ENCODE measurements at places on chromosomes 12 and 14. TPM values are rescaled to one million over a fixed set of nuclear protein-coding genes. Genes with fewer than 3 reads are reported as not detected.

DNA sequence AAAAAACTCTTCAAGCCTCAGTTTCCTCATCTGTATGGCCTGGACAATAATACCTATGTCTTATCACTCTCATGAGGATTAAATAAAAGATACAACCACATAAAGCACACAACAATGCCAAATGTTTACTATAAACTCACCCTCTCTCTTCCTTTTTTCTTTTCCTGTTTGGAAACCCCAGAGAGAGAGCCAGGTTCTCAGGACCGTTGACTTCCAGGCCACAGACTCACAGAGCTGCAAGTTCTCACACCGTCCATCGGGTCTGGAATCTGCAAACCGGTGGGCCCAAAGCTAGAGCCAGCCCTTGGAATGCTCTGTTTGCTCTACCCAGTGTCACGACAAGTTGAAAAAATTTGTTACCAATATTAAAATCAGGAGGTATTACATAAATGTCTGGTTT is 4.6 kb upstream of the CD4 start:
- no peak for DNase-seq

DNA sequence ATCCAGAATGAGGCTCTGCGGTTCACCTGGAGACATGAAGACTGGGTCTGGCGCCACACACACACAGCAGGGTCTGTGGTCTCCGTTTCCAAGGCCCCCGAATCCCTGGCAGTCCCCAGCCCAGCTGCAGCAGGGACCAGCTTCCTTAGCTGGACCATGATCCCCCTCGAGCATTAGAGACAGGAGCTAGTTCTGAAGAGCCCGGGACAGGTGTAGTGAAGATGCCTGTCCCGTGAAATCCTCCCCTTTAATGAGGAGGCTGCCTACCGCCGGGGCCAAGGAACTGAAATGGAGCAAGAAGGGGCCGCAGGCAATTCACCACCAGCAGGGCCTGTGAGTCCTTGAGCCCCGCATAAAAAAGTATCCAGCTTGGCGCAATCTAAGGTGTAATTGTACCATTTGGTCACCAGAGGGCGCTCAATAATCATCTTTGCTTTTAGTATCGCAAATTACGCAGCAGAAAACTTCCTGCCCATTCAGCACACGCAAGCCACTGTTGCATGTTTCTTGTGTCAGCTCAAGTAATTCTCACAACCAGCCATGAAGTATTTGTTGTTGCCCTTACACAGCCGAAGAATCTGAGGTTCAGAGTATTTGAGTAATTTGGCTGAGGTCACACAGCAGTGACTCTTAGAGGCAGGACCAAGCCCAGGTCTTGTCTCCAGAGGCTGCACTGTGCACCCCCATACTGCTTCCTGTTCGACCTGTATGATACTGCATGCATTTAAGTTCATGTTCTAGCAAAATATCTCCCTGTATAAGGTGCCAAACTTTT is 54.3 kb upstream of the PPP2R5C start:
- peak; percentile 78 for DNase-seq

DNA sequence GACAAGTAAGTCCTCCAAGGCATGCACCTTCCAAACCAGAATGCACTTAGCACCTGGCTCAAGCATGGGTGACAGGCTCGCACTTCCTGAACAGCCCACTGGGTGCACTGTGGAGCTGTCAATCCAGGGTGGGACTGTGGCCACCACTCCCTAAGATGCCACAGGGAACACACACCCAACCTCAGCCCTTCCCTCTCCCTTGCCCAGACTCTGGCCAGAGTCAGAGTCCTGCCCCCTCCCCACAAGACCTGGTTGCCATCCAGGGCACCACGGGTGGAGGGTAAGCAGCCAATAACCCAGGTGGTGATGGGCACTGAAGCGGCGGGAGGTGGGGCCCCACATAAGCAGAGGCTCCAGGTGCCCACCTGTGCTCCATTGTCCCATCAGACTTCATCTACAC is 160.6 kb downstream of the MYRFL start:
- no peak for DNase-seq

DNA sequence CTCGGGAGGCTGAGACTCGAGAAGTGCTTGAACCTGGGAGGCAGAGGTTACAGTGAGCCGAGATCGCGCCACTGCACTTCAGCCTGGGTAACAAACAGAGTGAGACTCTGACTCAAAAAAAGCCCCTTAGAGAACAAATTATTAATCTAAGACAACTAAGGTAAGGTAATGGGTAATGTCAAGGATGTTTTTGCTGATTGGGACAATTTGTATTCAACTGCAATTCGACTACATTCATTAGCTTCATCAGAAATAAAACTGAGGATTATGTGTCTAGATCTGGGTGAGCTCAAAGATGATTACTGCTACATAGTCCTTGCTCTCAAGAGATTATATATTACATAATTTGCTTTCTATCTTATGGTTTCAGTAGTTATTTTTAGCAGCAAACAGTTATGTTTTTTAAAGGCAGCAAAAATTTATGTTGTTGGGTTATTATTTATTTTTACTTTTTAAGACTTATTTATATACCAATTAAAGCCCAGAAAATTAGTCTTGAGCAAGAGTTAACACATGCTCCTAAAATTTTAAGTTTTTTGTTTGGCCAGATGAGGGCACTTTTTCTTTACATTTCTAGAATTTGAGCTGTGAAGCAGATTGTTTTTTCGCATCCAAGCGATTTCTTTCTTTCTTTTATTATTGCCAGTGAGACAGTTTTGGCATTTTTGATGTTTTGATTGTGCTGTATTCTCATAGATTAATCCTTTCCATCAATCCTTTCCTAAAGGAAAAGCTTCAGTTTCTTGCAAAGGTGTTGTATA is 52.3 kb downstream of the PLEKHA5 start:
- DNase-seq = no peak

DNA sequence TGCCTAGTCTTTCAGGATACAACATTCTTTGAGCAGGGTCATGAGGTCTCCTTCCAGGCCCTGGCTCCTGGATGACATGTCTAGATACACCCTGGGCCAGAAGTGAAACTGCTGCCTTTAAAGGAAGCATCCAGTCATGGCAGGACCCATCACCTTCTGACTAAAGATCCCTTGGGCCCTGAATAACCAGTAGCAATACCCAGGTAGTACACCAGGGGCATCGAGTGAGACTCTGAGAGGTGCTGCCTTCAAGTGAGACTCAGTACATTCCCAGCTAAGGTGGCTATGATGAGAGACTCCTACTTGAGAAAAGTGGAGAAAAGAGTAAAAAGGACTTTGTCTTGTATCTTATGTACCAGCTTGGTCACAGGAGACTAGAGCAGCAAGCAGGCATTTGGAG is 23.5 kb downstream of the OR6C68 start:
- no peak for DNase-seq

- no peak for DNase-seq
Observed at GRCh38 chr12:101915841-101916240, 38.5 kb downstream of the DRAM1 start.

DNA sequence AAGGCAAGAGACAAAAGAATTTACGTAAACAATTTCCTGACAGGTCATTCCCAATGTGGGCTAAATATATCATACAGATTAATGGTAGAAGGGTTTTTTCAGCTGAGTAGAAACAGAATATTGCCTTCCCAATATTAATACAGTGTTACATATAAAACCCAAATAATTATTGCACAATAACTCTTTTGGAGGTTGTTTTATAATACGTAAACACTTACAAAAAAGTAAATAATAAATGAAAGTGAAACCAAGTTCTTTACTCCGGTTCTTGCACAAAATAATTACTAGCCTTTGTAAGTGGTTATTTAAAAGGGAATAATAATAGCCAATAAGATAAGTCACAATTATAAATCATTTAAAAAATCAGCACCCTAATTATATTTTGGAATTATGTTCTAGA is 118.6 kb upstream of the SSTR1 start:
- no peak for DNase-seq

DNA sequence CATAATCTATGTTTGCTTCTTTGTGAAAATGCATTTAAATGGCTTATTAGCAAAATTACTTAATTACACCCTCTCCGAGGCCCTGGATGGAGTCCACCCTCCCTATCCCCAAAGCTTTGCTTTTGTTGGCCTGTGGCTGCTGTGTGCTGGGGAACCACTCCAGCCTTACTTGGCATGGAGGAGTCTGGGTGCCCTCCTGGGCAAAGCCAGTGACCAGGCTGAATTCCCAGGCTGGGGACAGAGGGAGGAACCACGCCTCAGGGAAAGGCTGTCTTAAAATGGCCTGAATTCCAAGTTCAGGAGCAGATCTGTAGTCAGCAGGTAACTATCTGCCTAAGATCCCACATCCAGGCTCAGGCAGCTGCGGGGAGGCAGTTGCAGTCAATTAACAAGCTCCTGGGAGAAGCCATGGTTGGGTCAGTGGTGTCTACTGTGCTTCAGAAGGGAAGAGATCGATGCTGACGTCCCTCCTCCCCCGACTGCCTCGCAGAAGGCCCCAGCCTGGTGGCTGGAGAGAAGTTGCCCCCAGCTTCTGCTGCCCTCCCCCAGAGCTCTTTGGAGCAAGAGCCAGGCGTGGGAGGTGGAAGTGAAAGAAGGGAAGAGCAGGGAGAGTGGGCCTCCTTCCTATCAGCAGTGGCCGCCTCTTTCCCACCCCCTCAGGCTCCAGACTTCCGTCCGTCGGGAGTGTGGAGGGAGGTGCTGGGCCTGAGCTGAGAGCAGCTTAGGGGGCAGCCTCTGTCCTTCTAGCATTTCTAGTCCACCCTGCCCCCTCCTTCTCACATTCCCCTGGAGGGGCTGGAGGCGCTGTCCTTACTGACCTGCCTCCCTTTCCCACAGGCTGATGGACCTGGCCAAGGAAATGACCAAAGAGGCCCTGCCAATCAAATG is 11.3 kb downstream of the VASH1 start:
- no peak for DNase-seq

- peak; percentile 70 for DNase-seq
Observed at GRCh38 chr12:111313833-111314259, 55.0 kb downstream of the PHETA1 start.

- no peak for DNase-seq
Observed at GRCh38 chr14:20184181-20184580, 6.5 kb upstream of the OR11G2 start.

GRCh38 chr12:25324861-25325260 is 74.1 kb upstream of the KRAS start:
- no peak for DNase-seq

- no peak for DNase-seq
Observed at GRCh38 chr12:56801661-56802622, 38.8 kb downstream of the HSD17B6 start.

DNA sequence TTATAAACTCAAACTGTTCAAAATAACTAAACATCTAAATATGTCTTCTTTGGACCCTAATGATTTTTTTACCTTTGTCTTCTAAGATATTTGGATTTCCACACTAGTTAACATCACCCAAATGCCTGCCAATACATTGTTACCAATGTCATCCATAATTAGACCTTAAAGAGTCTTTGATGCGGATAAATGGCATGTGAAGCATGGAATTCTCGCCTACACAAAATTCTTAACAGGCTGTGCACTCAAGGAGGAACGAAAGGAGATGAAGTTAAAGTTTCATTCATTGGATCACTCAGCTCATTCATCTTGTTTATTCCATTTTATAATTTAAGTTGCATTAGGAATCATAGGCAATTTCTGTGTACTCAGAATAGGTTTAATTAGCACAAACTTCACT is 219.7 kb downstream of the ACSS3 start:
- DNase-seq = no peak

GRCh38 chr14:34548472-34548981 is 9.0 kb upstream of the EAPP start:
- DNase-seq = no peak

DNA sequence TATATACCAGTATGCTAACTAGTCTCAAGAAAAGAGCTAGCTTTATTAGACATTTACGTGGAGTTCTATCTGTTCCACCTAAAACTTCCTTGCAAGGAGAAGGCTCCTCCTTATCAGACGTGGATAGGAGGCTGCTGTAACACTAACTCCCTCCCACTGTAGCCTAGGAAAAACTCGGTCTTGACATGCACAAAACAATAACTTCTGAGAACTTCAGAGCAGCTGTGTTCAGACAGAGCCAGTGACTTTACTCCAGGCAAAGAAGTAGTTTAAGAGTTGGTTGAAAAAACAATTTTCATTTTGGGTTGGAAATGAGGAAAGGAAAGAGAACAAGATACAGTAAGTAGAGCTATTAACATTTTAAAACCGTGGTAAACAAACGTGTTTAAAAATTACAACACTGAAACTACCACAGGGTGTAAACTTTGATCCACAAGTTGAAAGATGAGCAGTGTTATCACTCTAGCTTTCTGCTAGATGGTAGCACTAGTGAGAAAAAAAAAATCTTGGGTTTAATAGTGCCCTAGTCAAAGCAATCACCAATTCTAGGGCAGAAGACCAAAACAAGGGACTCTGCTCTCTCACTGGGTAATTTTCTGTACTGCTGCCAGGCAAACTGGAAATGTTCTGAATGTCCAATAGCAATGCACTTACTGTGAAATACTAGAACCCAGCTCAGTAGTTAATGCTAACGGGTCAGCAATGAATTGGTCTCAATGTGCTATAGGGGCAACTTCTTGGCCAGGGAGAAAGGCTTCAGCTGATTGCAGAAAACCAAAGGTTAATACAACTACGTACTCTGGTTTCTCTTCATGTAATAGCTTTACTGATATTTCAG is 2.4 kb downstream of the ATF7 start:
- peak; percentile 62 for DNase-seq

DNA sequence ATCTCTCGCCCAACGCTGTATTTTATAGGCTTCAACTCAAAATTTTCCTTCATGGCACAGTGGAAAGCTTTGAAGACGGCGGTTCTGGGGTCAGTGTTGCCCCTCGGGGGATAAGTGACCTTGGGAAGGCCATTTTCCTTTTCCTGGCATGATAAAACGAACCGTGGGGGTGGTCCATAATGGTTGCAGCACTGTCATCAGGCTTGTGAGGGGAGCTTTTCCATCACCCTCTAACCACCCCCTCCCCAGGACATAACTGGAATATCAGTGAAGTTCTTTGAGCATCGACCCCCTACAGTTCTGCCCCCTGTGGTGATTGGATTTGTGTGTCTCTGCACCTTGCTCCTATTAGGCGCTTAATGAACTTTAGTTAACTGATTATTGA is 16.0 kb downstream of the FOS start:
- no peak for DNase-seq

DNA sequence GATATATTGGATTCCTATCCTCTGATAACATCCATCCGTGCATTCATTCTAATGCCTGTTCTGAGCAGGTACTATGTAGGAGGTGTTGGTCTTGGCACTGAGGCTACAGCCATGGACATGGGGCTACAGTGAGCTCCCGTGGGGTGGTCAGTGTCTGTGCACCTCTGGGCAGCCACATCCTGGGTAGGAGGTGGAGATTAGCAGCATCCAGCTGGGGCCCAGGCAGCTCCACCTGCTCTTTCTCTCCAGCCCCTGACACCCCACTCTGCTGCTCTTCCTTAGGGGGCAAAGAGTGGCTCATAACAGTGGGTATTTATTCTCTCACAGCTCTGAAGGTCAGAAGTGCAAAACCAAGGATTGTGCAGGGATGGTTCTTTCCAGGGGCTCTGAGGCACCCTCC is 292.0 kb upstream of the SFSWAP start:
- DNase-seq = no peak

TROAP gene
- 10.0 TPM for polyA plus RNA-seq

PRB2 gene
- not detected for polyA plus RNA-seq

CAMKK2 gene
- polyA plus RNA-seq = 20.7 TPM

EFS gene
- 56.9 TPM for polyA plus RNA-seq

GPR68 gene
- 0.75 TPM for polyA plus RNA-seq

LRRK2 gene
- 3.8 TPM for polyA plus RNA-seq

MYF5 gene
- 29.5 TPM for polyA plus RNA-seq

TMEM233 gene
- polyA plus RNA-seq = 4.9 TPM

INHBC gene
- polyA plus RNA-seq = not detected

MUCL1 gene
- polyA plus RNA-seq = not detected

SIX1 gene
- polyA plus RNA-seq = 85.1 TPM

KRT73 gene
- not detected for polyA plus RNA-seq
